ENCODE measurements at places on chromosomes 1 and 21.

GRCh38 chr1:31609514-31610118, 7.9 kb upstream of the HCRTR1 start:
- no peak for DNase-seq

GRCh38 chr1:225835856-225836255, 25.9 kb downstream of the EPHX1 start:
- DNase-seq = no peak

- no peak for DNase-seq
These were observed 106.0 kb upstream of the IFFO2 start for GRCh38 chr1:19062258-19063029.

GRCh38 chr1:86380257-86380861, 15.8 kb downstream of the ODF2L start:
- DNase-seq = peak; percentile 55

DNA sequence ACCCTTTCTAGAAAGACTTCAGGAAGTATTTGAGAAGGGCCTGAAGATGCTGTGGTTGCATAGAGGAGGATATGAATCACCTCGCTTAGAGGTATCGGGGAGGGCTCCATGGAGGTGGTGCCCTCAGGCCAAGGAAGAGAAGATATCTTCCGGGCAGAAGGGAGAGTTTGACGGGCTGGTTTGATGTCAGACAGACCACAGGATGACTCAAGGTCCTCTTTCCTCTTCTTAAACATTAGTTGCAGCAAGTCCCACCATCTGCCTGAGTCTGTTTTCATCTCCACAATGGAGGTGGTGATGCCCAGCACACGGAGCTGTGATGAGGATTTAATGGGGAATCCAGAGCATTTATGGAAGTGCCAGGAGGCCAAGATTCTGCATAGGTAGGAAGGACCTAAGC, 25.1 kb upstream of the RUNX3 start:
- DNase-seq = no peak

DNA sequence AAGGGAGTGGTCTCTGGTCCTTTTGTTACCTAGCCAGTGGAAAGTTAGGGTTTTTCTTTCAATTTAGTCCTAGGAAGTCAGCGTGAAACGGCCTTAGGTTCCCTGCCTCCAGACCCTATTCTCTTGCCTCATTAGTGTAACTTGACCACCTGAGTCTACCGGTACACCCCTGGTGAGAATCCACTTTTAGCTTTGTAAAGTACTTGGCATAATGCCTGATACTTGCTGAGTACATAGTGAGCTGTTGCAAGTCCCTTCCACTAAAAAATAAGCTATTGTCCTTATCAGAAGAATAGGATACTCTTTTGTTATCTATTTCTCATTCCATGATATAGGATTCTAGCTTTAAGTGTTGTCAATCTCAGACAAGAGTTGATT, 228.8 kb downstream of the ST6GALNAC3 start:
- no peak for DNase-seq

- DNase-seq = no peak
These were observed 182.5 kb downstream of the ATP6V1G3 start for GRCh38 chr1:198357937-198358336.

DNA sequence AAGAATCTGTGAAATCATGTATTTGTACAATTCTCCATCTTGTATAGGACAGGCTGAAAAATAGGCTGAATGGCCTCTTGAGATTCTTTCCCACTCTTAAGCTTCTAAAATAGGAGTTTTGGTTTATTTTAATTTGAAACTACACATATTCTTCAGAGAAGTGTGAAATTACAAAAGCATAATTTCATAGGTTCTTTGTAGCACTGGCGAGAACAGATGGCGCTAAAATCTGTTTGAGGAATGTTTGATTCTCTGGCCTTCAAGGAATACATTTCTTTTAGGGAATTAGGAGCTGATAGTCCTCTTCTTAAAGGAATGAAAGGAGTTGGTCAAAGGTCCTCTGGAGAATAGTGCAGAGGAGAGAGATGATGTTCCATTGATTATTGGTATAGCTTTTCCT, 44.9 kb downstream of the CC2D1B start:
- DNase-seq = no peak

GRCh38 chr1:56190806-56191365, 388.5 kb downstream of the PLPP3 start:
- peak; percentile 39 for DNase-seq

DNA sequence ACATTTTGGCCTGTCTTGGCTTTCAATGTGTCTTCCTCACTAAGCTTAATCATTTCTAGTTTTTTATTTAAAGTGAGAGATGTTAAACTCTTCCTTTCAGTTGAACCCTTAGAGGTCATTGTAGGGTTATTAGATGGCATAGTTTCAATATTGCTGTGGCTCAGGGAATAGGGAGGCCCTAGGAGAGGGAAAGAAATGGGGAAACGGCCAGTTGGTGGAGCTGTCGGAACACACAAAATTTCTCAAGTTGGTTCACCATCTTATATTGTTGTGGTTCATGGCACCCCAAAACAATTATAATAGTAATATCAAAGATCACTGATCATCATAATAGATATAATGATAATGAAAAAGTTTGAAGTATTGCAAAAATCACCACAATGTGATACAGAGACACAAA, 31.4 kb upstream of the KAZN start:
- no peak for DNase-seq

GRCh38 chr1:52056163-52056936, at the start of gene BTF3L4:
BTF3L4 (plus strand) TSS chr1:52056295; CDS start chr1:52059848, 3,553 bp downstream.
- peak; percentile 91 for DNase-seq

DNA sequence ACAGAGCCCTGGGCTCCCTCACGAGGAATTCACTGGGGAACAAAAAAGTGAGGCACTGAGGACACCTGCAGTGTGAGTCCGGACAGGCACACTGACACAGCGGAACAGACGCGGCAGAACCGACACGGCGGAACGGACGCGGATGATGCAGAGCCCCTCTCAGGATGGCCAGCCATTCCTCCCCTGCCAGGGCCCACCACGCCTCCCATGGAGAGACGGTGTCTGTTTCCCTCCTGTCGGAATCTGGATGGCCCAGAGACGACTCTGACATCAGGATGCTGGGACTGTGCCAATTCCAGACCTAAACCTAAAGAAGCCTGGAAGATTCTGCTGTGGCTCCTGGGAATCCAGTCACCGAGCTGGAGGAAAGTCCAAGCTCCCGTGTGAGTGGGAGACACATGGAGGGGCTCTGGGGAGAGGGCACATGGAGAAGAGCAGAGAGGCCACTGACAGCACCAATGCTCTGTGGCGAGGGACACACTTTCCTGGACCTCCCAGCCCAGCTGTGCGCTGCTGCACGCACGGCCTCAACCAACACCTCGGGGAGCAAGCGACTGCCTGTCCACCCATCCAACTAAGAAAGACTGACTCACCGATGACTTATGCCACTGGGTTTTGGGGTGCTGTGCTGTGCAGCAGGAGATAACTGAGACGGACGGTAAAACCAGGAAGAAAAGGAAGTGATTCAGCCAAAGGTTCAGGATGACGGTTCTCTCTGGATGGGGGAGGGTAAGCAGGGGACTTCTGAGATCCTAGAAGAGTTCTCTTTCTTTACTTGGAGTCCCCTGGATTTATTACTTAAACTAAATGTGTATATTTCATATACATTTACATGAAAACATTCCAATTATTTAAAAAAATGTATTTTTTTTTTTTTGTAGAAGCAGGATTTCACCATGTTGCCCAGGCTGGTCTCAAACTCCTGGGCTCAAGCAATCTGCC, 23.3 kb downstream of the ZBTB17 start:
- DNase-seq = no peak

GRCh38 chr21:36111238-36111637, 23.6 kb upstream of the CBR3 start:
- DNase-seq = no peak

DNA sequence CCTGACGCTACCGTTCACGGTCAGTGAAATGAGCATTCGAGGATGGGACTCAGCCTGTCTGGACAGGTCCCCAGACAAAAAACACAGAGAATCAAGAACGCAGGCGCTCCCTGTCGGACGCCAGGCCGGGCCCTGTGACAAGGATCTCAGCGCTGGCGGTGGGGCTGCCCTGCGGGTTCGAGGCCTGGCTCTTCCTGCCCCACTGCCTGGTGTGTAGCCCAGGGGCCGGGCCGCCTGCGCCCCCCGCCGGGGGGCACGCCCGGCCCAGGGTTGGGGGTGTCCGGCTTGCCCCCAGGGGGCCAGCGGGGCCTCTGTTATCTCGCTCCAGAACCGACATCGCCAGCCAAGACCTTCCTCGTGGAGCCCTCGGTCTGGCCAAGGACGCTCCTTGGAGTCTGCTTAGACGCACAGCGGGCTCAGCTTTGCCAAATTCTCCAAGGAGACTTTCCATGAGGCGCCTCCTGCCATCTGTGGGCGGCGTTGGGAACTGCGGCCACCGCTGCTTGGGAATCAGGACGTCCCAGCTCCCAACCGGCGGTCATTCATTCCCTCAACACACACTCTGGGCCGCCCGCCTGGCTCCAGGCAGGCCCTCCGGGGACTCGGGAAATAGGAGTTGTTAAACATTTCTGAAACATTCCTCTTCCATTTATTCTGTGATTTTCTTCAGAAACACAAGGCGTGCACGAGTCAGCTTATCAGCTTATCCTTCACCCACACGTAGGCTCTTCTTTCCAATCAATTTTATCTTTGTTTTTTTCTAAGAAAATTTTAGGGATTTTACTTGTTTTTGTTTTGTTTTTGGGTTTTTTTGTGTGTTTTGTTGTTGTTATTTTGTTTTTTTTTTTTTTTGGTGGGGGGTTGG, 11.3 kb upstream of the RIPK4 start:
- DNase-seq = peak; percentile 51

DNA sequence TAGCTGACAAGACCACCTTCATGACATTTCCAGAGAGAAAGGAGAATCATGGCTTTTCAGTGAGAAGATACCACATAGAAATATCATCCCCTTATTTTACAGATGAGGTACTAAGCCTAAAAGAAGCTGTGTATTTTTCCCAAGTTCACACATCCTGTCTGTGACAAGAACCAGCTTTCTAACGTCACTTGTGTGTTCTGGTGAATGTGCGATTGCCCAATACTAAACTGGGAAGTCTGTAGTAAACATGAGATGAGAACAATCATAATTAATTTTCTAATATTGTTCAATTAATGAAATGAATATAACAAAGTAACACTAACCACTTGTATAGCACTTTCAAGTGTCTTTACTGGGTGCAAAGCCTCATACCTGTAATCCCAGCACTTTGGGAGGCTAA, 46.0 kb downstream of the PTGER3 start:
- DNase-seq = no peak

GRCh38 chr1:114719424-114719787, 2.8 kb upstream of the NRAS start:
- no peak for DNase-seq

DNA sequence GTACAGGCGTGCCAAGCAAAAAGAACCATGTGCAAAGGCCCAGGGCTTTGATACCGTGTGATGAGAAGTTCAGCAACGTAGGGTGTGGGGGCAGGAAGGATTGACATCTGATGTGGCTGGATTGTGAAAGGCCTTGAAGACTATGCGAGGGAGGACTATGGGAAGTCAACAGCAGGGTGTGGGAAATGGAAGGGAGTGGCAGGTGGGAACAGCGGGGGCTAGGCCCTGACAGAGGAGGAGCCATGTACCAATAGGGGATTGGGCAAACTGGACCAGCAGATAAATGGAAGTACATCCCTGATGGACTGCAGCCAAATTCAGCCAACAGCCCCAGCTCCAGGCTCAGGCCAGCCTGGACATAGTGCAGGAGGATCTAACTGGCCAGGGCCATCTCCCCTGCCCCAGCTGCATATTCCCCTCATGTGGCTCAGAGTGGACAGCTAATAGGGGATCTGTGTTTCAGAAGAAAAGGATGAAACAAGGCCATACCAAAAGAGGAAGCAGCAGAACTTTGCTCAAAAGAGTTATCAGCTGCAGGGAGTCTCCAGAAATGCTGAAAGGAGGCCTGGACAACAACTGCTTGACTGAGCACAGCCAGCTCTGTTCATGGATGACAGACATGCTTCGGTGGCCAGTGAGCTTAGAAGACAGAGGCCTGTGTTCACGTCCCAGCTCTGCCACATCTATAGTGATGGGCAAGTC, 140.2 kb upstream of the SGIP1 start:
- DNase-seq = no peak

GRCh38 chr1:163361123-163361934, 39.6 kb downstream of the NUF2 start:
- DNase-seq = peak; percentile 12

GRCh38 chr1:63758791-63759190, 15.0 kb upstream of the ROR1 start:
- no peak for DNase-seq

DNA sequence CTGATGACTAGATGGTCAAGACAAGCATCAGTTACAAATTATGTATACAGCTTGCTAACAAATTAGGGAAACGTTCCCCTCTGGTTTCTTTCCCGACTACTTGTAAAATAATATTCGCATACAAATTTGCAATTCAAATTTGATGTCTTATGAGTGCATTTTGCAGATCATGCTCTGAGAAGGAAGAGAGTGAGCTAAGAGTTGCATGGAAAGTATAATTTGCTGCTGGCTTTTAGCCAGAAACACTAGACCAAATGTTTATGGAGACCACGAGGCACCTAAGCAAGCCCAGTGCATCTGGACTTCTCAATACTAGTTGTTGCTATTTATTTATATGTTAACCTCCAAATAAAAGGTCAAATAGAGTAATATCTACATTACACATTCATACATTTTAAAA, 216.0 kb downstream of the SMYD3 start:
- no peak for DNase-seq

GRCh38 chr1:42937141-42937696, 21.4 kb downstream of the SLC2A1 start:
- DNase-seq = peak; percentile 53

DNA sequence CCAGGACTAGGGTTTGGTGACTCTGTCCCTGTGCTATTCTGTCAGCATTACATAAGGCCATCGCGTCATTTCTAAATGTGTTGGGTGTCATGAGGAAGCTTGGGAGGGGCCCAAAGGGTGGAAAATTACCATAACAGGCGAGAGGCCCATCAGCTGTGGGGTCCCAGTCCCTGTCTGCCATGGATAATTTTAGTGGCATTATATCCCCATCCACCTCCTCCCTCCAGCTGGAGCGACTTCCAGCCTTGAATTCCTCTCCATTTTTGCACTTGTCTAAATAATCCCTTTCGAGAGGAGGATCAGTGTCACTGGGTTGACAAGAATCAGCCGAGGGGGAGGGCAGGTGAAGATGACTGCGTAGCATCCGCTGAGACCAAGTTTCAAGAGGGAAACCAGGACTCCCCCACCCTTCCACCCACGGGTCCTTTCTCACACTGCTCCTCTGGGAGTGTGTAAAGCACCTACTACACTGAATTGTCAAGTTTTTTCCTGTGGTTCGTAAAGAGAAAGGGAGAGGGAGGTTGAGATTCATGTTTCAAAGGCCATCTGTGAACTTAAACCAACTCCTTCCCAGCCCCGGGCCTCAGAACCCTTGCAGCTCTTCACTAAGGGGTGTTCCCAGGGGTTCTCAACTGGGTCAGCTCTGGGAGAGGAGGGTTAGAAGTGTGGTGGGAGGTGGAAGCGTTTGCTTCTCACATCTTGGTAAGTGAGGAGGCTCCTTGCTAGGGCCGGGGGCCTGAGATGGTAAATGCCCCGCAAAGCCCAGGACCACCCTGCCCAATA, 29.2 kb downstream of the VASH2 start:
- no peak for DNase-seq

Measured in HepG2 (cell line).